ENCODE measurements at places on chromosomes 6 and 20. TPM values are rescaled to one million over a fixed set of nuclear protein-coding genes. Genes with fewer than 3 reads are reported as not detected.
A peak's percentile ranks its signal among the peaks of the same experiment; 100 is the strongest.

EYA4 gene
- 30.9 TPM for polyA plus RNA-seq

GRCh38 chr20:5364136-5364821 is 47.5 kb upstream of the PROKR2 start:
- DNase-seq, result no peak

DNA sequence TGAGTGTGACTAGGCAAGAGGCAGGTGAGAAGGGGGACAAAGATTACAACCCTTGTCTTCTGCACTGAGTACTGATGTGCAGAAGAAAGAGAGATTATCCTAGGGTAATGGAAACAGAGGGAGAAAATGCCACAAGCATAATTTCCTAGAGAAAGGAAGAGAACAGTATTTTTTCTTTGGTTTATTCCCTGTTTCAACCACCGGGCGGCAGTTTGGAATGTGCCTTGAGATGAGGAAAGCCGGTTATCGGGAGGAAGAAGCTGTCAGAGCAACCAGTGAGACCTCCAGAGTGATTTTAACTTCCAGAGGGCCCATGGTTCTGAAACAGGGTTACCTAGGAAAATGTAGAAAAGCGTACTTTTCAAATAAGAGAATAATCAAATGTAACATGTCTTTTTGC is 121.4 kb downstream of the REV3L start:
- peak; percentile 15 for DNase-seq

DNA sequence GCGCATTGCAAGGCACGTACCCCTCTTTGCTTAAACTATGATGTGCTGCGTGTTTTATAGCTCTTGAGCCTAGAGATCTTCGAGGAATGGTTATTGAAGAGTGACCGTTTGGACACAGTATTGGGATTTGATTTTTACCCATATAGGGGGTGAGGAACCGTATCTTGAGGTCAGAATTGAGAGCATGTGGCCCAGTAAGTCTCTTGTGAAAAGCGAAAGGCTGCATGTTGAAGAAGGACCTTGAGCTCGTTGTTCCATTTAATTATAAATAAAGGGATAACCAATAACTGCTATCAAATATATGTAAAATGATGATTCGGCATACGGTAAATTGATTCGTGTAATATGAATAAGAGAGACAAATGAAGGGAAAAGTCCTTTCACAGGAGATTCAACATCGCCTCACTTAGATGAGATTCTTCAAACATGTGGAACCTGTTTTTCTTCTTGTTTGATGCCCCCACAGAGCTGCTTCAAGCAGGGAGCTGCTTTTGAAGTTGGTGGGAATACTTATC is 66.6 kb downstream of the AKAP12 start:
- no peak for DNase-seq

Data from AG04450 (cell line).